Upper lobe of right lung (tissue), 1 donor: ENCODE measurements at places on chromosomes 7 and 10. TPM values are rescaled to one million over a fixed set of nuclear protein-coding genes. Genes with fewer than 3 reads are reported as not detected.

- no peaks in the 10 kb centered on the region for H3K36me3 ChIP-seq
- no peak overlapping the region for H3K27ac ChIP-seq
- no peak overlapping the region for H3K4me3 ChIP-seq
These were observed 38.4 kb downstream of the ANK3 start for GRCh38 chr10:60351191-60351853.

DNA sequence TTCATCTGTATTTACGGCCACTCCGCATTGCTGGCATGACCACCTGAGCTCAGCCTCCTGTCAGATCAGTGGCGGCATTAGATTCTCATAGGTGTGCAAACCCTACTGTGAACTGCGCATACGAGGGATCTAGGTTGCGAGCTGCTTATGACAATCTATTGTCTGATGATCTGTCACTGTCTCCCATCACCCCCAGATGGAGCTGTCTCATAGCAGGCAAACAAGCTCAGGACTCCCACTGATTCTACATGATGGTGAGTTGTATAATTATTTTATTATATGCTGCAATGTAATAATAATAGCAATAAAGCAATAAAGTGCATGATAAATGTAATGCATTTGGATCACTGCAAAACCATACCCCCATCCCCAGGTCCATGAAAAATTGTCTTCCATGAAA is 1172.9 kb upstream of the AUTS2 start:
- H3K36me3 ChIP-seq: no peaks in the 10 kb centered on the region
- H3K27me3 ChIP-seq: no peaks in the 10 kb centered on the region
- DNase-seq: no peak
- no peak overlapping the region for H3K27ac ChIP-seq
- no peaks in the 10 kb centered on the region for H3K4me1 ChIP-seq

GRCh38 chr7:76201732-76202665 is at the start of gene SRRM3:
SRRM3 (plus strand) TSS chr7:76201896; CDS start chr7:76235067, 33,171 bp downstream.
- DNase-seq: peak; percentile 90
- H3K27me3 ChIP-seq: peaks cover 18% of the 10 kb centered on the region
- no peak within 1 kb of the TSS for H3K4me3 ChIP-seq
- no peaks in the 10 kb centered on the region for H3K36me3 ChIP-seq

GTPBP10 gene
- 19.9 TPM for total RNA-seq

GRCh38 chr7:99559175-99559915 is 903 bp downstream of the ZNF655 start:
- no peaks in the 10 kb centered on the region for H3K27me3 ChIP-seq
- H3K4me1 ChIP-seq: peaks cover 31% of the 10 kb centered on the region
- H3K27ac ChIP-seq: peak overlapping the region; percentile 99
- H3K4me3 ChIP-seq: peak overlapping the region; percentile 68
- peaks cover 63% of the 10 kb centered on the region for H3K36me3 ChIP-seq

DNA sequence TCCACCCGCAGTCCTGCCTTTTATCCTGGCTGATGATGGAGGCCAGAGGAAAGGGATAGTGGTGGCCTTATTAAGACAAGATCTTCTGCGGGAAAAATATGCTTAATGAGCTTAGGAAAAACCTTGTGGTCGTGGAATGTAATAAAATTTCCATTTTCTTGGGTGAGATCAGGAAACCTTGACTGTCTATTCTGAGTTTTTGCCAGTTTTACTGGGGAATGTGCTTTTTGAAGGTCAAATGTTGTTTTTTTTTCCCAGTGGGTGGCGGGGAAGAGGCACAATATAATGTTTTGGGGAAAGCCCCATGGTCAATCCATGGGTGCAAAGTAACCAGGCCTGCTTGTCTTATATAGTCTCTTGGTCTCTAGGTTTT is 118.5 kb downstream of the CREB5 start:
- H3K36me3 ChIP-seq: no peaks in the 10 kb centered on the region
- peaks cover 3% of the 10 kb centered on the region for H3K4me1 ChIP-seq
- H3K27ac ChIP-seq: no peak overlapping the region
- no peaks in the 10 kb centered on the region for H3K27me3 ChIP-seq

DNA sequence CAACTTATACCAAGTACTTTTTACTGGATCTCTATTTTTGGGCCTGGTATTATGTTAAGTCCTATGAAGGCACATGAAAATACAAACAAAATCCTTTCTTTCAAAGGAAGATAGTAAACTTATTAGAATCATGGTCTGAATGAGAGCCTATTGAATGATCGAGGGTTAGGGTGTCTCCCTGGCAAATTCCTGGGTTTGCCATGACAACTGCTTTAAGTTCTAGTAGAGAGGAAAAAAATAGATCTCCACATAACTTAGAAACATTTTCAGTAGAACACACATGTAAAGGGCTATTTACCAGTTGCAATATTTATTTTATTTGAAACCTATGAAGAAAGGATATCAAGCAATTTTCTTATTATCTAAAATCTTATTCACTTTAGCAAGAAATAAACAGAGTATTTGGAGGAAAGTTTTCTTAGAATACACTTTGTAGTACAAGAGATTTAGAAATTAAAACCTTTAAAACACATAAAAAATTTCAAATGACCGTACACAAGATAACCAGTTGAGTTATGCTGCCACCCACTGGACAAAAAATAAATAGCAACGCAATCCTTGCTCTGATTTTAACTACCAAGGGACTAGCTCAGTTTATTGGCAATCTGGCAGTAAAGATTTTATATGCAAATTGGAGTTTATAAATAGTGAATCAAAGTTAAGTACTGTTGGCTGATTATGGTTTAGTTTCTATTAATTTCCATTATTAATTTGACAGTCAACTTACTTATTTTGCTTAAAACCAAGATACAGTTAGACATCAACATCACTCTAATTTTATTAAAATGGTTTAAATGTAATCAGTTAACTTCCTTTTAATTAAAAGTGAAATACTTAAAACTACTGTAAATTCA is 33.9 kb downstream of the CACUL1 start:
- no peak overlapping the region for H3K4me3 ChIP-seq
- peaks cover 6% of the 10 kb centered on the region for H3K4me1 ChIP-seq
- no peak for DNase-seq
- no peaks in the 10 kb centered on the region for H3K36me3 ChIP-seq

JCAD gene
- 67.6 TPM for total RNA-seq

DNA sequence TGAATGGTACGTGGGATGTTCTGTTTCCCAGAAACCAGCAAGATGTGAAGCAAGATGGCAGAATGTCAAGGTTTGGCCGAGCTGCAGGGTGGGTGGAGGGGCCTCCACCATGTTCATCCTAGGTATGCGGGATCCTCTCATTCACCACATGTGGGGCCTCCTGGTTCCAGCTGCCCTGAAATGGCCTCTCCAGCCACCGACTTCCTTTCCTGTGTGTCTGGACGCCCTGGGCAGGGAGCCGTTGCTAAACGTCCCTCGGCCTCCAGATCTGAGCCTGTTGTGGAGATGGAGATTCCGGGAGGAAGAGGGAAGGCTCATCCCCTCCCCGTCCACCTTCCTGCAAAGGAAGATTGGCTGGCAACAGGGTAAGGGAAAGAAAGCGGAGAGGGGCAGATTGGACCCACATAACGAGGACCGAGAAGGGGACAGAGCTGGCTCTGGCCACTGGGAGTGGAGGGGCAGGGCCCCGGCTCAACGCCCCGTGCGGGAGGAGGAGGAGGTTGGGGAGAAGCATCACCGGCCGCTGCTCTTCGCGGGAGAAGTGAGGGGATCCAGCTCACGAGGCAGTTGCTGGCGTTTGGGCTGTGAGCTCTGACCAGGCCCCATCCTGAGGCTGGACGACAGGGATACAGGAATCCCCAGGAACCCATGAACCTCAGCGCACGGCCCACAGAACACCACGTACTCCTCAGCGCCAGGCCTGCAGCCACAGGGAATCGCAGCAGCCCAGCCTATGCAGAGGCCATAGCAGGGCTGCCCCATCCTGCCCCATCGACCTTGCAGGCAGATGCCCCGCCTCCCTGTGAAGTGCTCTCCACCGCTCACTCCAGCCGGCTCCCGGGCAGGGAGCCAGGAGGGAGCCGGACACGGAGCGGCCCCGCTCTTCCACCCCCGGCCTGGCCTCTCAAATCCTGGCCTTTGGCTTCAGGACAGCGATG is 98.3 kb downstream of the FOXL3 start:
- H3K4me1 ChIP-seq: no peaks in the 10 kb centered on the region
- no peak overlapping the region for H3K27ac ChIP-seq
- no peaks in the 10 kb centered on the region for H3K27me3 ChIP-seq
- H3K36me3 ChIP-seq: no peaks in the 10 kb centered on the region
- peak; percentile 91 for DNase-seq

DNA sequence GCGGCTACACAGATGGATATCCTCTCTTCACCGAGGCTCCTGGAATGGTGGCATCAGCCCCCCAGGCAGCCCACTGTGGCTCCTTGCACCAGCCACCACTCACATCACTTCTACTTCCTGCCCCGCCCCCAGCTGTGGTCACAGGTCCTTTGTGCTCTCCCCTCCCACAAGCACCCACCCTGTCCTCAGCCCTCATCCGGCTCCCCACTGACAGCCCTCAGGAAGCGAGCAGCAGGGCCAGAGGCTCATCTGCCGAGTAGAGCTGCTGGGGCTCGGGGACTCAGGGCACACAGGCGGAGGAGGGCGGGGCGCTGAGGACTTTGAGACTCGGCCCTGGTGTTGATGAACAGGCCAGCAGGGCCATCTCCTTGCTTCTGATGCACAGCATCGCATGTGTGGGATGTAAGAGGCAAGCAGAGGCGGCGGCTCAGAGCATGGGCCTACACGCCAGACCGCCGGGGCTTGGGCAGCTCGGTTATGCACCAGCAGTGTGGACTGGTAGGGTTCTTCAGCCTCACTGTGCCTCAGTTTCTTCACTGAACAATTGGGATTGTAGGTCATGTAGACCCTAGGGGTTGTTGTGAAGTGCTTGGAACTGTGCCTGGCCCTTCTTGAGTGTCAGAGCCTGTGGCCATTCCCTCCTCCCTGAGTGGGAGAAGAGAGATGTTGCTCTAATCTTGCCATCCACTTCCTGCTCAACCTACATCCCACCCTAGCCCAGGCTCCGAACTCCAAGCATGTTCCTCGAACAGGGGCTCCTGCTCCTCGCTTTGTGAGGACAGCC is at the start of gene PRF1:
PRF1 (minus strand) TSS at position 77 of the 784 bp plus-strand sequence. CDS start 1,839 bp downstream, outside the sequence.
- no peaks in the 10 kb centered on the region for H3K27me3 ChIP-seq
- DNase-seq: peak; percentile 73
- H3K27ac ChIP-seq: peak within 1 kb of the TSS; percentile 60

ABCC2 gene
- 1.1 TPM for total RNA-seq

PIK3AP1 gene
- 65.2 TPM for total RNA-seq

DNA sequence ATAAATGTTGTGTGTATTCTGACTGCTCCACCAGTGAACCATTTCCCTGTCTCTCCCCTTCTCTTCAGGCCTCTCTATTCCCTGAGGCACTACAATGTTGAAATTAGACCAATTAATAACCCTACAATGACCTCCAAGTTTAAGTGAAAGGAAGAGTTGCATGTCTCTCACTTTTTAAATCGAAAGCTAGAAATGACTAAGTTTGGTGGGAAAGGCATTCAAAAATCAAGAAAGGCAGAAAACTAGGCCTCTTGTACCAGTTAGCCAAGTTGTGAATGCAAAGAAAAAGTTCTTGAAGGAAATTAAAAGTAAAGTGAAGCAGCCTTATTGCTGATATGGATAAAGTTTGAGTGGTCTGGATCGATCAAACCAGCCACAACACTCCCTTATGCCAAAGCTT is 198.3 kb upstream of the YAE1 start:
- no peak overlapping the region for H3K27ac ChIP-seq
- no peaks in the 10 kb centered on the region for H3K4me1 ChIP-seq
- H3K4me3 ChIP-seq: no peak overlapping the region
- H3K27me3 ChIP-seq: no peaks in the 10 kb centered on the region
- no peaks in the 10 kb centered on the region for H3K36me3 ChIP-seq
- no peak for DNase-seq

DNA sequence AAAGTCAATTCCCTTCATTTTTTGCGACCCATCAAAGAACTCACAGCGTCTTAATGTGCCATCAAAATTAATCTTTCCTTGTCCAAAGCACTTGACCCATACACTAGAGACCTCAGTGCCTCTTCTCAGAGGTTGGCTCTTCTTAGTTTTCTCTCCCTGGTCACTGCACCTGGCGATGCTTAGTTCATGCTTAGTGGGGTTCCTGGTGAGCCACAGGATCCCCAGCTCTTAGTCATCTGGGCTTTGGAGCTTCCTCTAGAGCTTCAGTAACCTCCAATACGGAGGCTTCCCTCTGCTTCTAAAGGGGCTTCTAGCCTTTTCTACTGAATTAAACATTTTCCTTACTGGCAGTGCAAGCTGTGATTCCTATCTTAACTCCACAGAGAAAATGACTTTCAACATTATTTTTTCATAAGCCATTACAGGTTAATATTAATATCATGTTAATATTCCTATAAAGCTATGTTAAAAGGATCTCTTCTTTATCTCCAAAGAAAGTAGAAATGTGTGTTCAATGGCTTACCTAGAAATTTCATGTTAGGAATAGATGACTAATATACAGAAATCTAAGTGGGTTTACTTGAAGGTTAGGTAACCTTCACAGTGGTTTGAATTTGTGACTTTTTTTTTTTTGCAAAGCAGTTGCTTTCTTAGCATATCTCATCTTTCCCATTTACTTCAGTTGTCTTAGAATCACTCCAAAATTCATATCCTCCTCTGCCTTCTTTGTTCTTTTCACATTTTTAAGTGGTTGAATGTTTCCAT is 295.2 kb downstream of the CAMK1D start:
- DNase-seq: no peak
- H3K27me3 ChIP-seq: no peaks in the 10 kb centered on the region
- H3K4me3 ChIP-seq: no peak overlapping the region
- H3K4me1 ChIP-seq: no peaks in the 10 kb centered on the region

DNA sequence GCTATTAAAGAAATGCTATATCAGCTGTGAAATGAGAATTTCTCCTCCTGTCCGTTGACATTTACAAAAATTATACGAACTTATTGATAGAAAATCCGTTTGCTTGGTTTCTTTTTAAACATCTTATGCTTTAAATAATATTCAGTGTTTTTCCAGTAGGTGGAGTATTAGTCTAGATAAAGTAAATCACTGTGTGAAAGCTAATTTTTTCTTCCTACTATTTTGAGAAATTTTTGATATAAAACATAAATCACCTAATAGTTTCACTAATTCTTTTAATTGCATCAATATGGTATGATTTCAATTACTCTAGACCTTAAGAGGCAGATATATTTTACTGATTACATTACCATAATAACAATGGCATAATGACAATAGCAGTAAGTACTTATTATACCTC is 335.2 kb upstream of the C7orf33 start:
- no peaks in the 10 kb centered on the region for H3K4me1 ChIP-seq
- H3K4me3 ChIP-seq: no peak overlapping the region
- no peaks in the 10 kb centered on the region for H3K36me3 ChIP-seq
- no peak overlapping the region for H3K27ac ChIP-seq

- H3K36me3 ChIP-seq: no peaks in the 10 kb centered on the region
- H3K27me3 ChIP-seq: no peaks in the 10 kb centered on the region
- H3K4me1 ChIP-seq: no peaks in the 10 kb centered on the region
- no peak overlapping the region for H3K27ac ChIP-seq
- no peak overlapping the region for H3K4me3 ChIP-seq
These were observed 193.4 kb upstream of the CXCL12 start for GRCh38 chr10:44578271-44578670.

GRCh38 chr7:44631458-44632115 is 25.2 kb downstream of the OGDH start:
- H3K36me3 ChIP-seq: peaks cover 7% of the 10 kb centered on the region
- H3K27me3 ChIP-seq: no peaks in the 10 kb centered on the region
- H3K27ac ChIP-seq: peak overlapping the region; percentile 55
- H3K4me3 ChIP-seq: no peak overlapping the region
